ENCODE measurements at places on chromosomes 1 and 21.

DNA sequence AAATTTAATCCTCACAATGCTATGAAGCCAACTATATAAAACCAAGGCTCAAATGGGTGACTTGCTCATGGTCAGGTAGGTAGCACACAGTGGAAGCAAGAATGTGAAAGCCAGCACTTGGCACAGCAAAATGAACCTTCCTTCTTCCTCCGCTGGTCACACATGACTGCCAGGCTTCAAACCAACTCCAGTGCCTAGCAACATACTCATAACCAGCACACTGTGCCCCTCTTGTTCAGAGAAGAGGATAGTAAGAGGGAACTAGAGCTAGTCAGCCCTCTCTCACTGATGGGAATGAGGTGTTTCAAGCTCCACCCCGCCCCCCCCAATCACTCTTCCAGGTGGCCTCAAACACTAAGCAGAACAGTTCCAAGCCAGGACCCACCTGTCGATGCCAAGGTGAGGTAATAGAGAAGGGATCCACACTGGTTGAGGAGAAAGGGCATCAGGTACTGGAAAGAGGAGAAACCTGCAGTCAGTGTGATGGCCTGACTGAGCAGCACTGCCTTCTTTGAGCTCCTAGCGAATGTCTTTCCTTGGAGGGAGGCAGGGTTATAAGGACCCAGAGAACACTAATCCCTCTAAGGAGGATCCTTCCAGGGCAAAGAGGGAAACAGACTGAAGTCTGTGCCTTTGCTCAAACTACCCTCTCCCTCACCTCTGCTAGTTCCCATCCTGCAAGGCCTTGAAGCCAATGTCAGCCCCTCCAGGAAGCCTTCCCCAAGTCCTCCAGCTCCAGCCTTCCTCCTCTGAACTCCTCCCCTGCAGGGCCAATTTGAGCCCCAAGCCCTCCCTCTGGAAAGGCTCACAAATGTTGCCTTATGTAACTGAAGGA, 1.2 kb downstream of the TMEM234 start:
- no peak for DNase-seq

DNA sequence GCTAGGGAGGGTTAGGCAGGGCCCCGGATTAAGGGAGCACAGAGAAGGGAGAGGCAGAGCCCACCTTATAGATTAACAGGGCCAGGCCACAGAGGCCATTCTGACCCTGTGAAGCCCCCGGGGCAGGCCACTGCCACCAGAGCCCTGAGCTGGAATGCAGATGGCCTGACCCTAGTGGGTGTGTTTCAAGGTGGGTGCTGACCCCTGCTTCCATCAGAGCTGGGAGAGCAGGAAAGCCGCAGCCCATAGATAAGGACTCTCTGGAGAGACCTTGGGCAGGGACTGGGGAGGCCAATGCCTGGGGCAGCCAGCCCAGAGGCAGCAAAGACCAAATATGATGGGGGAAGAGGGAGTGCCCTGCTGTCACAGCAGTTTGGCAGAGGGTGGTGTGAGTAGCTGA, 35.9 kb downstream of the NCMAP start:
- DNase-seq = no peak

GRCh38 chr1:38565020-38565491, 294.5 kb downstream of the RRAGC start:
- DNase-seq = no peak

DNA sequence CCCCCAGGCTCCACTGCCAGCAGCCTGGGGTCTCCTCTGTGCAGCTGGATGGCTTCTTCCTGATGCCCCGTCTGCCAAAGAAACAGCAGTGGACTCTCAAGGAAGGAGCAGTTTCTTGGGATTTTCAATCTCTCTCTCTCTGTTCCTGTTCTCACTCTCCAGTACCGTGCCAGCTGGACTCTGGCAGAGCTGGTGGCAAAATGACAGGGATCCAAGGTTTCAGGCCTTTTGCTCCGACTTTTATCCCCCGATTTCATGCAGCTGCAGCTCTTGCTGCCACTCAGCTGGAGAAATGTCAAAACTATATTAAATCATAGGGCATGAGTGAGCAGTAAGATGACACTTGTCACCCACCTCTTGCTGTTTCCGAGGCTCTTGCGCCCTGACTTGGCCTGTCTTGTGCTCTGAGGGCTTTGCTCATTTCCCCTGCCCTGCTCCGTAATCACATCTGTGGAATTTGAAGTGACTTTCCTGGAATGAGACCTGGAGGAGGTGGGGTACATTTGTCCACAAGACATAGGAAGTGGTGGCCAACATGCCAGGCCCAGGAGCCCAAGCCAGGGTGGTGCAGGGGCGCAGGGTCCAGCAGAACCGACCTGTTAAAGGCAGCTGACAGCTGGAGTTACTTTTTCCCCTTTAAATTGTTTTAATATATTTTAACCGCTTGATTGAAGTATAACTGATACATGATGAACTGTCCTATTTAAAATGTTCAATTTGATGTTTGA, 576.2 kb downstream of the PTPRU start:
- no peak for DNase-seq

GRCh38 chr1:41393716-41394368, 32.6 kb downstream of the FOXO6 start:
- DNase-seq = no peak

- DNase-seq = no peak
These were observed 13.7 kb upstream of the PIGC start for GRCh38 chr1:172457479-172458130.

- DNase-seq = no peak
These were observed 19.7 kb downstream of the PTTG1IP start for GRCh38 chr21:44853601-44854390.

GRCh38 chr21:42493109-42494060, 2.6 kb downstream of the RSPH1 start:
- no peak for DNase-seq

GRCh38 chr1:30515755-30516484, 207.5 kb downstream of the MATN1 start:
- DNase-seq = no peak

DNA sequence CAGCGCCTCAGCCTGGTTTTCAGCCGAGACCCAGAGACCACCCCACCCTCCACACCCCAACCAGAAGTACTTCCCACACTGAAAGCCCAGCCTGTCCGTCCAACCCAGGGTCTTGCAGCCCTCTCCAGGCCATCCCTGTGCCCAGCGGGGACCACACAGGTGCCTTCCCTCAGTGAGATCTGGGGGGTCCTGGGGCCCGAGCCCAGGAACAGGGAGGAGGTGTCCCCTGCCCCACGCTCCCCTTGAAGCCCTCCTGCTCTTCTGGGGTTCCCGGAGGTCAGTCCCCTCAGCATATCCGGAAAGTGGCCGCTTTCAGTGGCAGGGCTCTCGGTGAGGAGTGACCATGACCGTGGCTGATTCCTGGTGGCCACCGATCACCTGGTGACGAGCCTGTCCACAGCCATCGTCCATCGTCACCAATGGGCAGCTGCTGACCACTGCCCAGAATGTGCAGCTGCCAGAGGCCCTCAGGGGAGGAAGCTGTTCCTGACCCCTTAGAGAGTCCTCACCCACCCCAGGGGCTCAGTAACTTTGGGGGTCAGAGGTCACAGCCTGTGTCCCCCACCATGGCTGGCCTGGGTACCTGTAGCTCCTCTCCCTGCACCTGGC, 3.4 kb downstream of the TMEM240 start:
- no peak for DNase-seq

DNA sequence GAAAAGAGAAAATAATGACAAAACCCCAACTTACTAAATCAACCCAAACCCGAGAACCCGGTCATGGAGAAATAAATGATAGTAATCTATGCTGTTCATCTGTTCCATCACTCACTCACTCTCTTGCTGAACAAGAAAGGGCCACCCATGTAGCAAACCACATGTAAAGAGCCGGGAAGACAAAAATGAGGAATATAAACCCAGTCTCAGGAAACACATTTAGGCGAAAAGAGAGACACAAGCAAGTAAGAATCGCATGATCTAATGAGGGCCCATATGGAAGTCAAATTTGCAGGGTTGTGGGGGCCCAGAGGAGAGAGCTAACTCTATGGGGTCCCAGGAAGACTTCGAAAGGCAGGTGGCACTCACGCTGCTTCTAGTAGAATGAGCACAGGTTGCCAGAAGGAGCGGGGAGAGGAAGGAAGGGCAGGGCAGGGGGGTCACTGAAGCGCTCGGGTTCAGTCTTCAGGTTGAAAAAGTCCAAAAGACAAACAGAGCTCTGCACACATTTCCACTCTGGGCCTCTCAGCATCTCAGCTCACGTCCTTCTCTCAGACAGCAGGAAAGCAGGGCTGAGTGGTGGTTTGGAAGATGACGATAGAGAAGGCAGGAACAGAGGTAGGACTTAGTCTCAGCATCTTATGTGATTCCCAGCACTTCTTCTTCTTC, 142.9 kb upstream of the KRTAP19-8 start:
- peak; percentile 74 for DNase-seq

DNA sequence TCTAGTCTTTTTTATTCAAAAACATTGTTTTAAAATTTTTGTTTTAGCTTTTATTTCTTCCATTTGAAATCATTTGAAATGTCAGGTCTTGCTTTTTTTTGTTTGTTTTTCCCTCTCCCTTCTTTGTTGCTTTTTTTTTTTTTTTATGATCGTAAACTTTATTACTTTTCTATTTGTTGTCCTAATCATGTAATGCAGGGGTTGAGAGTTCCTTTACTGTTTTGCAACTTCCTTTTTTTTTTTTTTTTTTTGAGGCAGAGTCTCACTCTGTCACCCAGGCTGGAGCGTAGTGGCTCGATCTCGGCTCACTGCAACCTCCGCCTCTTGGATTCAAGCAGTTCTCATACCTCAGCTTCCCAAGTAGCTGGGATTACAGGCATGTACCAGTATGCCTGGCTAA, 24.8 kb downstream of the IVNS1ABP start:
- no peak for DNase-seq

DNA sequence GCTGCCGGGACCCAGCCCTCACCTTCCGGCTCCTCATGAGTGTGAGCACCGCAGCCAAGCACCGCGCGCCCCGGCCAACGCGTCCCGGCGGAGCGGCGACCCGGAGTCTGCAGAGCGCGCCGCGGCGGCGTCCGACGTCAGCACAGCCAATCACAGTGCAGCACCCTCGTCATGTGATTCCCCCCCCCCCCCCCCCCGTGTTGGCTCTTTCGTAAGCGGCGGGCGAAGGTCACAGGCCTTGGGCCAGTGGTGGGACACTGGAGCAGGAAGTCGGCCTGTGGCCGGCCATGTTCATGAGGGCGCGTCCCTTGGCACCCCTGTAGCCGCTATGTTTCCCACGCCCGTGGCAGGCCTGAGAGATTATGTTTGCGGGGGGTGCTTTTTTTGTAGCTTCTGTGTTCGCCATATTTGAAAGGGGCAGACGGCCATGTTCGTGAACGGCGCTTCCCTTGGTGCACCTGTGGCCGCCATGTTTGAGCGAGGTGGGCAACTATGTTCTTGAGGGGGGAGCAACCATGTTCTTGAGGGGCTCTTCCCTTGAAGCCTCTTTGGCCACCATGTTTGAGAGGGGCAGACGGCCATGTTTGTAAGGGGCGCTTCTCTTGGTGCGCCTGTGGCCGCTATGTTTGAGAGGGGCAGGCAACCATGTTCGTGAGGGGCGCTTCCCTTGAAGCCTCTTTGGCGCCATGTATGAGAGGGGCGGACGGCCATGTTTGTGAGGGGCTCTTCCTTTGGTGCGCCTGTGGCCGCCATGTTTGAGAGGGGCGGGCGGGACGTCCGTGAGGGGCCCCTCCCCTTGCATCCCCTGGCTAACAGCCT, at the start of gene C1orf174:
Gene C1orf174 (minus strand): TSS at position 123 of the 819 bp plus-strand sequence. CDS start 86 bp downstream, at position 37.
- peak; percentile 98 for DNase-seq

DNA sequence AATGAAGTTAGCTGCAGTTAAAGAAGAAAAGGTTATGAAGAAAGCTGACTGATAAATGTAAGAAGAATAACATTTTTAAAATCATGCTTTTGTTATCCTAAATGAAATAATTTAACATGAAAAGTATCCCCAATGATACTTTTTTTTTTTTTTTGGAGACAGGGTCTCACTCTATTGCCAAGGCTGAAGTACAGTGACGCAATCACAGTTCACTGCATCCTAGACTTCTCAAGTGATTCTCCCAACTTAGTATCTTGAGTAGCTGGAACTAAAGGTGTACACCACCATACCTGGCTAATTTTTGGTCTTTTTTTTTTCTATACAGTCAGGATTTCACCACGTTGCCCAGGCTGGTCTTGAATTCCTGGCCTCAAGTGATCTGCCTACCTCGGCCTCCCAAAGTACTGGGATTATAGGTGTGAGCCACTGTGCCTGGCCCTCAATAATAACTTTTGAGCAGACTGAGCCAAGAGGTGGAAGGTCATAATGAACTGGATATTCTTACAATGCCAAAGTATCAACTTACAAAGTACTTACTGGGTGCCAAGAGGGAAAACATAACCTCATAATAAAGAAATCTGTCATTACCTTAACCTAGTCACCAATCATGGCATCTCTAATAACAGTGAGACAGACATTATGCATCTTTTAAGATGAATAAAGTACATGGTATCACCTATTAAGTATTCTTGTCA, 94.5 kb downstream of the EVI5 start:
- DNase-seq = no peak

- no peak for DNase-seq
These were observed 13.5 kb downstream of the SLC2A1 start for GRCh38 chr1:42945164-42945563.

GRCh38 chr1:68375919-68376318, 73.8 kb downstream of the RPE65 start:
- no peak for DNase-seq

DNA sequence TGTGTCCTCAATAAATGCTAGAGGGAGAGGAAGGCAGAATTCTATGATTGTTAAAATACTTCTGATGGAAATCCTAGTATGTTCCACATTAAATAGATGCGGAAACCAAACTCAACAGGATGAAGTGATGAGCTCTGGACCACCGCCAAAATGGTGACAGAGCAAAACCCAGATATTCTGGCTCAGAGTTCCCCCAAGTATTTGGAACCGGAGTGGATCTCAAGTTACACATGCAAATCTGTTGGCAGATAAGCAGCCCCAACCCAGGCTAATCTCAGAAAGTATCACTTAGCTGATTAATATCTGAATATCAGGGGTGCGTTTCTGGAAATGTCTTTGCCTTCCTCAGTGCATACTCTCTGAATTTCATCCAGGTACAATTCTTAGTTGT, 17.4 kb upstream of the GRHL3 start:
- no peak for DNase-seq

DNA sequence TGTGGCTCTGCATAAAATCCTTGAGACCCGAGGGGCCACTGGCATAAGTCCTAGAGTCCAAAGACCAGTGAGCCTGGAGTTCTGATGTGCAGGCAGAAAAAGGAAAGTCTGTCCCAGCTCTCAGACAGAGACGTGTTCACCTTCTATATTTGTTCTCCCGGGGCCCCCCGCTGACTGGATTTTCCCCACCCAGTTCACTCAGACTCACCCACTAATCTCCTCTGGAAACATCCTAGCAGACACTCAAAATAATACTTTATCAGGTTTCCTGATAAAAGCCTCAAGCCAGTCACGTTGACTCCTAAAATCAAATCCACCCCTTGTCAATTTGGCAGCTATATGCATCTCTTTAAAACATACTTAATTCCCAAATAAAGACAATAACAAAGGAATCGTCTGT, 1084.2 kb upstream of the NCAM2 start:
- DNase-seq = no peak

DNA sequence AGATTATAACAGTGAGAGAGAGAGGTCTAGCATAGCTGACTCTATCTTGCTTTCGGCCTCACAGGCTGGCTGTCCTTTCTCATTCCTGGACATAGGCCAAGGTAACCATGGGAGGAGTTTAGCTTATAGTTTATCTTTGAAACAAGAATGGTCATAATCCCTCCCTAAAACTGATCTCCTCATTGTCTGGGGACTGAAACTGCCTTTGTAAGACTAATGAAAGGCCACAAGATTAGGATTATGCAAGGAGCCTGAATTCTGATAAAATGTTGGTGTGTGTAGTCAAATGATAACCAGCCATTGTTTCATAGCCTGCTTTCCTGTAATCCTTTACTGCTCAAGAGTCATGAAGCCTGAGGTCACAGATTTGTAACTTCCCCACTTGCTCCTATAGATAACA, 131.9 kb upstream of the LYPLAL1 start:
- DNase-seq = no peak
